Stimulated activated CD4-positive, alpha-beta T cell treated with anti-CD3 and anti-CD28 coated beads, Interleukin-12 subunit alpha, Interleukin-12 subunit beta, amount 100 ng/mL, for 48 hours (primary cell): ENCODE measurements at places on chromosomes 5 and 9.

DNA sequence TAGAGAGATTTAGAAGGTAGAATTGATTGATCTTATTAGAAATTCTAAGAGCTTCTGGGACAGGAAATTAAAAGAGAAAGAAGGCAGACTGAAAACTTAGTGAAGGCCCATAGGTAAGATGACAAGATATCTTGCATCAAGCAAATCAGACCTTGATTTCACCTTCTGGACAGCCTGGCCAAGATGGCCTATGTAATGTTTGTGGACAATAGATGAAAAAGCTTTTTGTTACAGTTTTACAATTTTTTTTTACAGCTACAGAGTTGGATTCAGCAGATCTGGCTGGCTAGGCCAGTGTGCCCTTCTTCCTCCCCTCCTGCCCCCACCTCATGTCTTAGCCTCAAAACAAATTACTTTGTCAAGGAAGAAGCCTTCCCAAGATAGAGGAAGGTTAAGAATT lies 21.6 kb upstream of the HEMGN start:
- no peak for DNase-seq

- no peak for DNase-seq
Observed at GRCh38 chr5:174731214-174732035, 7.0 kb downstream of the MSX2 start.

GRCh38 chr5:100232736-100233135 lies 302.4 kb upstream of the FAM174A start:
- no peak for DNase-seq

DNA sequence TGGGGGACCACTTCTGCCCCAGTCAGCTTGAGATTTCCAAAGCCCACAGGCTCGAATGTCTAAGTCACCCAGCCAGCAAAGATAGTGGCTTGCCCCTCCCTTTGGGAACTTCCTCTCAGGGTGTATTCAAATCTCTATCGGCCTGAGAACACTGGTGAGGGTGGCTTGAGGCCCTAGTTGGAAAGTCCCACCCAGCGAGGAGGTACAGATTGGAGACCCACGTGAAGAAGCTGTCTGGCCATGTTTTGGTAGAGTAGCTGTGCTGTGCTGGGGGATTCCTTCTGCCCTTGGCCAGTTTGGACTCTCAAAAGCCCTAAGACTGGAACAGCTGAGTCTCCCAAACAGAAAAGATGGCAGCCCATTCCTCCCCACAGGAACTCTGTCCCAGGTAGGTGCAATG lies 172.7 kb upstream of the RIOK2 start:
- no peak for DNase-seq

- DNase-seq = no peak
Observed at GRCh38 chr5:51829691-51830090, 446.4 kb downstream of the ISL1 start.

- DNase-seq = no peak
Observed at GRCh38 chr9:90846770-90847419, 45.3 kb downstream of the SYK start.

GRCh38 chr5:10828241-10828640 lies 67.2 kb upstream of the DAP start:
- no peak for DNase-seq
